ENCODE measurements at places on chromosomes 1 and 21.

DNA sequence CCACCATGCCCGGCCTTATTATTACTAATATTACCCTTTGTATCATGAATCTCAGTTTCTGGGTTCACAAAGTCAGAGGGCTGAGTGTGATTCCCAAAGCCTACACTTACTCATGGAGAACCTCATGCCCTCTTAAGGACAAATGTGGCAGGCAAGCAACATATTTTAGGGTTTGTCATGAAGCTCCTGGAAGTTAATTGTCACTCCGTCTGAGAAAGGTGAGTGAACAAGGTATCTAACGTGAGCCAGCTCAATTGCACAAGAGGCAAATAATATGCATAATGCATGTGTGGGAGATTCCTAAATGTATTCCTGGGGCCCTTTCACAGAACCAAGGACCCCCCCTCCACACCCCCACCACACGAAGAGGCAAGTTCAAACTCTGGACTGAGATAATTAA, 10.1 kb upstream of the TIAM1 start:
- DNase-seq, result no peak

- no peak for DNase-seq
Measured at GRCh38 chr1:9843576-9843945, 19.8 kb upstream of the CLSTN1 start.

DNA sequence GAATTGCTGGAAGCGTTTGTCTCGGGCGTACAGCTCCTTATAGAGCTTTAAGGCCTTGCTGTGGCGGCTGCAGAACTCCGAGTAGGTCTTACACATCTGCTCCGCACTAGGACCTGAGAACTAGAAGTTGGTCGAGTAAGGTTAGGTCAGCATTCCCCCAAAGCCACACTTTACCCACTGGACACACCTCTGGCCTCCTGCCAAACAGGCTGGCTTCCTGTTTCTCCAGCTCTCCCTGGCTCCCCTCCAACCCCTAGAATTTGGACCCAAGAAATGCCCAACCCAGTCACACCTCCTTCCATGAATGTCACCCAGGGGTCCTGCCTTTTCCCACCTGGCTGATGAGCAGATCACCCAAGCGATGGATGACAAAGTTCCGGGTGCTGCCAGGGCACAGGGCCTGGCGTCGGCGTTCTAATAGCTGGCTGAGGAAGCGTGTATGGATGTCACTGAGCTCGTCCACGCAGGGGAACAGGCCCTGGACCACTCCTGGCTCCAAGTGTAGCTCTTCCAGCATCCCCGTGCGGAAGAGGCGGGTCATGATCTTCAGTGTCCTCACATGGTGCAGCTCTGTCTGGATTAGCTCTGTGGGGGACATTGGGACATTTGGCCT, 15.6 kb downstream of the ARHGEF2 start:
- no peak for DNase-seq

- no peak for DNase-seq
Measured at GRCh38 chr1:3170561-3171453, 101.8 kb downstream of the PRDM16 start.

DNA sequence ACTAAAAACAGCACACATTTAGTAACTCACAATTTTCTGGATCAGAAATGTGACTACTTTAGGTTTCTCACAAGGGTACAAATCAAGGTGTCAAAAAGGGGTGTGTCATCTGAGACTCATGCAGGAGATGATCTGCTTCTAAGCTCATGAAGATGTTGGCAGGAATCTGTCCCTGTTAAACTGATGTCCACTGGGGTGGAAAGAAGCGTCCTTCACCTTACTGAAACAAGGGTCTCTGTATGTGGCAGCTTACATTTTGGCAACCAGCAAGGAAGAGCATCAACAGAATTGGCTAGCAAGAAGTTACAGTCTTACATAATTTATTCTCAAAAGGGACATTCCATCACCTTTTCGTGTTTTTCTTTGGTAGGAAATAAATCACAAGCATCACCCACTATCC, 1223.8 kb downstream of the AMY1C start:
- no peak for DNase-seq
